ENCODE measurements at places on chromosomes 7 and 10. TPM values are rescaled to one million over a fixed set of nuclear protein-coding genes. Genes with fewer than 3 reads are reported as not detected.

DNA sequence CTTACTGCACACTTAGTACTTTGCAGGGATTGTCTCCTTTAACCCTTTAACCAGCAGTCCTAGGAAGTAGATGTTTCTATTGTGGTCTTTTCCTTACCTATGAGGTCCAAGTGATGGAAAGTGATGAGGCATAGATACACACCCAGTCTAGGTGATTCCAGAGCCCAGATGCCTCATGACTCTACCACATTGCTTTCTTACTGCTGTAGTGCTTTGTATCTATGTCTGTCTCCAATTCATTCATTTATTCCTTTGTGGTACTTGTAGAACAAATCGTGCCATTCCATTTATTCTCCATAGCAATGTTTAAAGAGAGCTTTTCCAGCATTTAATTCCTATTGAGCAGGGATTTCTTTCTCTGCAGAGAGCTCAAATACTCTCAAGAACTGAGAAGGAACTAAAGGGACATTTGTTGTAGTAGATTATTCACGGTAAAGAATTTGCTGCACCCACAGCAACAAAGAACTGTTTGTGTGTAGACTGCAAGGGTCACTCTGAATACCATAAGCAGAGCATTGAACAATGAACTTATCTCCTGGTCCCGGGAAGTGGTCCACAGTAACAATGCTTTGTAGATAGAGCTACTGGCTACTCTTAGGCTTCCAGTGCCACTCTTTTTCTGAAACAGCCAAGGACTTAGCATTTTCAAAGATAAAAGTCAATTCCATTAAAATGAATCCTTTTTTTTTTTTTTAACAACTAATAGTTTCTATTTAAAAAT, 337.0 kb downstream of the PTEN start:
- DNase-seq = no peak

DNA sequence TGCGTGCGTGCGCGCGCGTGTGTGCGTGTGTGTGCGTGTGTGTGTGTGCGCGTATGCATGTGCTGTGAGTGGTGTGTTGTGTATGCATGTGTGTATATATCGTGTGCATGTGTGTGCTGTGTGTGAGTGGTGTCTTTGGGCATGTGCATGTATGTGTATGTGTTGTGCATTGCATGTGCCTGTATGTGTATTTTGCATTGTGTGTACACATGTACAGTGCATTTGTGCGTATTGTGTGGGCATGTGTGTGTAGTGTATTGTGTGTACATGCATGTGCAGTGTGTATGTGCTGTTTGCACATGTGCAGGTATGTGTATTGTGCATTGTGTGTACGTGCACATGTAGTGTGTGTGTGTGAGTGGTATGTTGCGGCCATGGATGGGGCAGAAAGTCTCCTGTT, 6.0 kb upstream of the DPYSL4 start:
- no peak for DNase-seq

Gene CPEB3
- 2.5 TPM for total RNA-seq

- DNase-seq = no peak
Measured at GRCh38 chr7:139587535-139587934, 64.0 kb downstream of the CLEC2L start.

- DNase-seq = no peak
Measured at GRCh38 chr7:44268671-44269070, 56.7 kb downstream of the CAMK2B start.

Gene CABCOCO1
- not detected for total RNA-seq

Gene FOXI2
- not detected for total RNA-seq

- no peak for DNase-seq
Measured at GRCh38 chr7:25119102-25119501, 6.0 kb downstream of the CYCS start.

GRCh38 chr7:128265906-128266300, 24.8 kb downstream of the LEP start:
- DNase-seq = no peak

DNA sequence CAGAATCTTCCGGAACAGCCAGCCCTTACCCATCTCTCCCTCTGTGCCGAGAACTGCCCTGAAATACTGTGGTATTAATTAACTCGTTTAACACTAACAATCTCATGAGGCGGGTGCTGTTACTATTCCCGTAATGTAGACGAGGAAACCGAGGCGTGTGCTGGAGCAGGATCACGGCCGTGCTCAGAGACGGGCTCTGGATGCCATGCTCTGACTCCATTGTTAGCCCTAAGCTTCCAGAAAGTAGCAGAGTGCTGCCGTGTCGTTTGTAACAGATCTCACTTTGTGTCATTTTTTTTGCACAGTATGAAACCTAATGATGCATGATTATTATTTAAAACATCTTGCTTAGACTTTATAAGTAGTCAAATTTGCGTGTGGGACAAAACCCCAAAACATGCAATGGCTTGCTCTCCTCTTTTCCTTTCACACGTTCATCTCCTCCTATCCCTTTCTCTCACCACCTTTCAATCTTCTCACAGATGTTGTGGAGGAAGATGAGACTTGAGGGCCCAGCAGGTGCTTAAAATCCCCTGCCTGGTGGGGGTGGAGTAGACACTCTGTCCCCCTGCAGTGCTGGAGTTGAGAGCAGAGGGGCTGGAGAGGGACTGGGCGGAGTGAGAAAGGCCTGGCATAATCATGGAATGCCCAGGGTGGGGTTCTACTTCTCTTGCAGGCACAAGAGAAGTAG, 482 bp upstream of the ACTR3C start:
- no peak for DNase-seq

Gene MOGAT3
- total RNA-seq = not detected

DNA sequence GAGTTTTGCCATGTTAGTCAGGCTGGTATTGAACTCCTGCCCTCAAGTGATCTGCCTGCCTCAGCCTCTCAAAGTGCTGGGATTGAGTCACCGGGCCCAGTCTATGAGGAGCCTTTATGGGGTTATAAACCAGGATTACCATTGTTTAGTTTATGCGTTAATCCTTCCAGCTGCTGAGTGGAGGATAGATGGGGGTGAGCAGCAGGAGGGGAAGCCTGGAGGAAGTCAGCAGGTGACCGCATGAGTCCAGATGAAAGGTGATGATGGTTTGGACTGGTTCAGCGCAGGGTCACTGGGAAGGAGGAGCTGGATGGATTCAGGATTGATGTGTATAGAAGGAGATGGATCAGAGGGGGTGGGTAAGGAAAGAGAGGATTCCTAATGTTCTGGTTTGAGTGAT, 197.1 kb downstream of the ADAM12 start:
- no peak for DNase-seq

- DNase-seq = no peak
Measured at GRCh38 chr7:30270921-30271320, 13.5 kb upstream of the ZNRF2 start.

DNA sequence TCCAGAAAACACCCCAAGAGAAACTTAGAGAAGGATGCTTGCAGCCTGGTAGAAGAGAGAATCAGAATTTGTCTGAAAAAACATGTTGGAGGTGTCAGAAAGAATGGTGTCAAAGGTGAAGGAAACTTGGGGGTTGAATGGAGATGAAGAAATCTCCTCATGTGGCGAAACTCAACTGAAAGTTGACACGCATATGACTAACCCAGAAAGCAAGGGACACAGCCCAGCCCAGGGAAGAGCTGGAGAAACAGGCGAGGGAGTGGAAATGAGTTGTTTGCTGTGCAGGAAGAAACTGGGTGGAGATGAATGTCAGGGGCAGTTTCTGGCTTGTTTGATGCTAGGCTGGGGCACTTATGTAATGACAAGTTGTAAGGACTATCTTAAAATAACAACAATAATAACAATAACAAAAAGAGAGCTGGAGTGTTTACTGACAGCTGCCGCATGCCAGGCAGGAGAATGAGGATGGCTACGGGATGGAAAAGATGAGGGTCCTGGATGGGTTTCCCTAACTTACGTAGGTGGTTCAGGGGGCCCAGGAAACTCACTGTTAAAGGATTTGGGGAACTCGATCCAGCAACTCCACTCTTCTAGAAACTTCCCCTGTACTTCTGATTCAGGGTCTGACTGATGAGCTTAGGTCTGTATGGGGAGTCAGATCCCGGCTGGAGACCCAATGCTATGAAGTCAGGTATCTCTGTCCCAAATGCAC, 57.4 kb downstream of the MAP3K8 start:
- no peak for DNase-seq

Gene ANLN
- 23.8 TPM for total RNA-seq

Gene KCNH2
- 0.49 TPM for total RNA-seq

DNA sequence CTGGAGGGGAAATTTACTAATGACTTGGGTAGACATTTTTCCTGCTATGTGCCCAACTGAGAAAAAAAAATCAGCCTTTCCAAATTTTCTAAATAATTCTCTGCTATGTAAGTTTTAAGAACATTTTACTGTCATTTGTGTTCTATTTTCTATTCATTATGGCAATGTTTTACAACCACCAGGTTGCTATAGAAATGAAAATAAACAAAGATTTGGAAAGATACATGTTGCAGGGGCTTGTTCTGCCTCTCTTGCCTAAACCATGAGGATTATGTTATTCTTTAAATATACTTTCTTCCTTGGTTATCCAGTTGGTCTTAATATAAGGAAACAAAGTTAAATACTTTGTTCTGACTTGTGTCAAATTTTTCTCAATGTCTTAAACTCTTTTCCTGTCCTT, 257.2 kb downstream of the TWIST1 start:
- DNase-seq = no peak

Gene TDRD1
- 0.13 TPM for total RNA-seq

- no peak for DNase-seq
Measured at GRCh38 chr7:123533553-123533917, 860 bp downstream of the IQUB start.
